ENCODE measurements at places on chromosomes 11 and 22. TPM values are rescaled to one million over a fixed set of nuclear protein-coding genes. Genes with fewer than 3 reads are reported as not detected.

CD3E gene
- total RNA-seq = 5.3 TPM

CDCA5 gene
- 2.2 TPM for total RNA-seq

B4GAT1 gene
- total RNA-seq = 27.6 TPM

OR51M1 gene
- not detected for total RNA-seq

EFCAB6 gene
- 13.2 TPM for total RNA-seq

SAAL1 gene
- total RNA-seq = 9.1 TPM

ZNF280B gene
- 0.97 TPM for total RNA-seq

- peak; percentile 89 for DNase-seq
Observed at GRCh38 chr22:17501679-17502285, 61.5 kb upstream of the SLC25A18 start.

DNA sequence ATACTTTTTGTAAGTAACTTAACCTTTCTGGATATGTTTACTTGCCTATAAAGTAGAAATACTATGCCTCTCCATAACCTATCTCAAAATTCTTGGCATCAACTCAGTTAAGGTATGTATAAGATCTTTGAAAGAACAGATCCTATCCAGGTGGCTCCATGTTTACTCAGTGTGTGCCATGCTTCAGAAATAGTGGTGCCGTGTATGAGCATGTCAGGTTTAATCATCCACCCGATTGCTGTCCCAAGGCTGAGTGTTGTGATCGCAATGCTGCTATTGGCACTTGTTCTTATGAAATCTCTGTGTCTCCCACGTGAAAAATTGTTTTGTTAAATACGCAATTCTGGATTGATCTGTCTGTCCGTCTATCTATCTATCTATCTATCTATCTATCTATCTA is 85.9 kb upstream of the SNX19 start:
- no peak for DNase-seq

DNA sequence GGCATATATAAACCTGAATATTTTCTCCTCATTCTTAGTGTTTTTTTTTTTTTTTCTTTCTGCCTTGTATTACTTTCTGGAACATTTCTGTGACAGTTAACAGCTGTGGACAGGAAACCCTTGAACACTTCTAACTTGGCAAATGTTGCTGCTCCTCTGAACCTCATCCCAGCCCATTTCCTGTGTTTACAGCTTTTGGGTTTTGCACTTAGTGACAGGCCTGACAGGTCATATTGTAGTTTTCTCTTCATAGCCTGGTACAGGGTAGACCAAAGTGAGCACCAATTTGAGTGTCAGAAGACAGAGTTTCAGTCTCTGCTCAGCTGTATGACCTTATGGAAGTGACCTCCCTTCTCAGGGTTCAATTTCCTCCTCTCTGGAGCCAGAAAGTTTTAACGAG is 91.6 kb downstream of the STIM1 start:
- DNase-seq = peak; percentile 99

GRCh38 chr11:120339394-120339890 is 3.2 kb downstream of the ARHGEF12 start:
- peak; percentile 88 for DNase-seq

DNA sequence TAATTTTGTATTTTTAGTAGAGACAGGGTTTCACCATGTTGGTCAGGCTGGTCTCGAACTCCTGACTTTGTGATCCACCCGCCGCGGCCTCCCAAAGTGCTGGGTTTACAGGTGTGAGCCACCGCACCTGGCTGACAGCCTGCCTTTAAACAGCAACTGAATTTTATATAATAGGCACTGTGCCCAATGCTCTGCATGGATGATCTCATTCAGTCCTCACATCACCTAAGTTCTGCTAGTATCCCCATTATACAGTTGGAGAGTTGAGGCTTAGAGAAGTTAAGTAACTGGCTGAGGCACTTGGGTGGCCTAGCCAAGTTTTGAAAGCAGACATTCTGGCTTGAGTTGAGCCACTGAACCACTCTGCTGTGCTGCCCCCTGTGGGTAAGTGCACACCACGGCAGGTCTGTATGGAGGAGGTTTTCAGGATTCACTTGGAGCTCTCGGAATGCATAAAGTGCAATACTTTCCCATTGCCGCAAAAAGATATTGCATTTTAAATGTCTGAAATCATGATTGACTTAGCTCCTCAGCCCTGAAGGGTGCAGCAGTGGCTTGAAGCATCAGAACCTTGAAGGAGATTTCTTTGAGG is 112.4 kb downstream of the LDLRAD3 start:
- peak; percentile 44 for DNase-seq

- DNase-seq = no peak
Observed at GRCh38 chr11:118657238-118657637, 22.2 kb downstream of the TREH start.

DNA sequence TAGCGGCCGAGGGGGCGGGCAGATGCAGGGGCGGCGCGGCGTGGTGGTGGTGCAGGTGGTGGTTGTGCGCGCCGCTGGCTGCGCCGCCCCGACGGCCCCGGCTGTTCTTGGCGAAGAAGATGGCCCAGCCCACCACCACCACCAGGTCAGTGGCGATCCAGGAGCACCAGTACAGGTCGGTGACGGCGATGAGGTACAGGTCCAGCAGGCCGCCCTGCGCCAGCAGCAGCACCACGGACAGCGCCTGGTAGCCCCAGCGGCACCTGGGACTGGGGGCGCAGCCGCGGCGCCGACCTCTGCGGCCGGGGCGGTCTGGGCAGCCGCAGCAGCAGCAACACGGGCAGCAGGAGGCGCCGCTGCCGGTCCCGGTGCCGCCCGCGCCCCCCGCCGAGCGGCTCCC is 879 bp downstream of the TMEM121B start:
- DNase-seq = peak; percentile 72

GRCh38 chr11:112161012-112161411 is 2.9 kb downstream of the IL18 start:
- no peak for DNase-seq

DNA sequence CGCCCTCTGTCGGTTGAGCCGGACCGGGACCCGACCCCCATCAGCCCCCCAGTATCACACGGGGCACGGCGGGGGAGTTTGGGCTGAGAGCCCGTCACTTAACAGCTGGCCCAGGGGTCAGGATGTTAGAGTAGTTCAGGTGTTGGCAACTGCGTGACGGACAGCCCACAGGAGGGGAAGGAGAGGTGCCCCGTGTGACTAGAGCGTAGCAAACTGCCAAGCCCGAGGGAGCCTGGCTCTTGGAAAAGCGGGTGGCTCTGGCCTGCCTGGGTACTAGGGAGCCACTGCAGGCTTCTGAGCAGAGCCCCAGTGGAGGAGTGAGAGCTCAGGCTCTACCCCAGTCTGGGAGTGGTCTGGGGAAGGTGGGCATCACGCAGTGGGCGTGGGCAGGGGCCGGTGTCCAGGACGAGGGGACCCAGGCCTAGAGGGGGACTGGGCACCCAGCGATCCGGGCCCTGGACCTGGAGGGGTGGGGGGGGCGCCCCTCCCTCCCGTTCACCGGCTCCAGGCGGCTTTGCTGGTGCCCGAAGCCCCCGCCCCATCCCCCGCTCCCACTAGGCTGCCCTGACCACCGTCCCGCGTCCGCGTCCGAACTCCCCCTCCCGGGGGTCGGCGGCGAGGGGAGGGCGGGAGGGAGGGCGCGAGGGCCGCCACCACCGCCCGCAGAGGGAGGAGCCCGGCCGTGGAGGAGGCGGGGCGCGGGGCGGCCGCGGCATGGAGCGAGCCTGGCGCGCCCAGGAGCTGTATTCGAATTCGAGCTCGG is 24.4 kb downstream of the SHANK3 start:
- DNase-seq = peak; percentile 29

GRCh38 chr11:120183701-120184141 is 27.1 kb upstream of the OAF start:
- DNase-seq = no peak

DNA sequence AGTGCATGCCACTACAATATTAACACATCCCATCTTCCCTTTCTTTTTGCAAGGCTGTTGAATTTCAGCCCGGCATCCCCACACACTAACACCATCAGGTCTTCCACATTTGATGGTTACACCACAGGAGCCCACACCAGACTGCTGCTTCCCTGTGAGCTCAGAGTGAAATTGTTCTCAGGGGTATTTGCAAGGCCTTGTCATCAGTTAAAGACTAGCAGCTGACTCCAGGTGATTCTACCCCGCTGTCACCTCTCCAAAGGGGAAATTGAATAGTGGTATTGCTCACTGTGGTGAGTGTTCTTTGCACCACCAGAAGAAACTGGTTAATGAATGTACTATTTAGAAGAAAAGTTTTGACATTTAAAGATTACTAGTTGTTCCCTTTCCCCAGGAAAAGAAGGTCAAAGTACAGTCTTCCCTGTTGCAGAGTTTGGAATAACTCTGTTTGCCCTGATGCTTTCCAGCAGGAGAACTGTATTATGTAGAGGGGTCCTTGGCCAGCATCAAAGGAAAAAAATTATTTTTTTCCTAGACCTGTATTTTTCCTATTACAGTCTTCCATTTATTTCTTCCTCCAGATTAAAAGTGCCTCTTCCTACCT is 41.9 kb downstream of the BID start:
- DNase-seq = no peak

DNA sequence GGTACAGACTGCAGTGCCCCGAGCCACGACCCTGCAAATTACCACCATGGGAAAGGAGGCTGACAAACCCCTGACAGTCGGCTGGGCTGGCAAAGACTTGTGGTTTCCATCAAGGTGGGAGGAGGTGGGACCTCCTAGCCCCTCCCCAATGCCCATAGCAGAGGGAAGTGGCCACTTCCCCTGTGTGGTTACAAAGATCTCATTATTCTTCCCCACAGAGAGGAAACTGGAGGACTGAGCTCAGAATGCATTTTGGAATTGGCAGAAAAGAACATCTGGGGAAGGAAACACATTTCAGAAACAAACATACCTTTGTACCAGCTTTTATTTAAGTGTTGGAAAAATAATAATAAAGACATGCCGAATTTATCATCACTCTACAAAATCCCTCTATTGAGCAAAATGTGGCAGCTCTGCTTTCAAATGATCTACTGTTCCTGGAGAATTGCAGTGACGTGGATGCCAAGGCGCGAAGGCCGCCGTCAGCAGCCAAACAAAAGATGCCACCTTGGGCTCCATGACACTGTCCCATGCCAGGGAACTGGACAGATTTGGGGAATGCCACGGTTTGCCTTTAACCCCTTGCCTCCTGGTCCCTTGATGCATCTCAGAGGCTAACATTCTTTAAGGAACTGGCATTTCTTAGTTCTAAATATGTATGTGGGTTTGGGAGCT is 169.6 kb downstream of the CRYBB2 start:
- DNase-seq = no peak

DNA sequence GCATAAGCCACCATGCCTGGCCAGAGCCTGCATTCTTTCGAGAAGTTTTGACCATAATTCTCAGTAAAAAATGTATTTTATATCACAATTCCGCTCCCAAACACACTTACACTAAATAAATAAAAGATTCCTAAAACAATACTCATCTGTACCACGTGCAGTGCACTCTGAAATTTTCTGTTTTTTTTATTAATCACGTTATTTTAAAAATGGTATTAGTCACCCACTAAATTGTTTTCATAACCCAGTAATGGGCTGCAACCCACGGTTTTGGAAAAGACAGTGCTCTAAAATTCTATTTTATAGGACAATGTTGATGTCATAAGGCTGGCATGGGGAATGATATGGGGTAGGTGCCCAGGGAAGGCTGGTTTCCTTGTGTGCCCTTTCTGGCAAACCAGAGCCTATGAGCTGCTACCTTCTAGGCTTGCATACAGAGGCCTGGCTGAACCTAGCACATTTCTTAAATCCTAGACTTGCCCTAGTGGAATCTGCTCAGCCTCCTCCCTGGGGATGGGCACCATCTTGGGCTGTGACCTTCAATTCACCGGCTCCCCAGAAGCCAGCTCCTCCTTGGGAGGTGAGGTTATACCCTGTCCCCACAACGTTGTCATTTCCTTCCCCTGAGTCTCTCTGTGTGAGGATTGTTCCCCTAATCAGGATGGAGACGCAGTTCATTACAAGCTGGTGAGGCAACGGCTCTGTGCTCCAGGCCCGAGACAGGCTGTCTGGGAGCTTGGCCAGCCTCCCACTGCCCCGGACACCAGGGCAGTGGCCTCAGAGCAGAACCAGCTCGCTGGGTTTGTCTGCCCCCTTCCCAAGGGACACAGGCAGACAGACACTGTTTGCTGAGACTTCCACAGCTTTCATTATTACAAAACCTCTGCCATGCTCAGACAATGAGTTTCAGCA is 116.5 kb upstream of the NAV2 start:
- DNase-seq = peak; percentile 37

DNA sequence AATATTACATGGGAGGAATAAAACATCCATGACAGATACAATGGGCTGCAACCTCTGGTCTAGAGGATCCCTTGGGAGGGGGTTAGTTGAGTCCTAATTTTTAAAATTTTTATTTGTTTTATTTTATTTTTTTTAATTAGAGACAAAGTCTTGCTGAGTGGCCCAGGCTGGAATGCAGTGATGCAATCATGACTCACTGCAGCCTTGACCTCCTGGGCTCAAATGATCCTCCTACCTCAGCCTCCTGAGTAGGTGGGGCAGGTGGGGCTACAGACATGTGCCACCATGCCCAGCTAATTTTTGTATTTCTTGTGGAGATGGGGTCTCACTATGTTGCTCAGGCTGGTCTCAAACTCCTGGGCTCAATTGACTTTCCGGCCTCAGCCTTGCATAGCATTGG is 43.1 kb downstream of the FDX1 start:
- no peak for DNase-seq

GRCh38 chr22:48161298-48161697 is 1398.8 kb downstream of the TBC1D22A start:
- peak; percentile 8 for DNase-seq

GRCh38 chr11:59641156-59641555 is 25.6 kb upstream of the OSBP start:
- no peak for DNase-seq

GRCh38 chr22:35205961-35206360 is 51.3 kb upstream of the HMGXB4 start:
- no peak for DNase-seq

GRCh38 chr11:17924713-17925112 is 88.1 kb downstream of the SERGEF start:
- no peak for DNase-seq

- DNase-seq = no peak
Observed at GRCh38 chr22:17929909-17930308, 94.5 kb downstream of the MICAL3 start.

- DNase-seq = no peak
Observed at GRCh38 chr22:36375071-36375980, 12.4 kb downstream of the MYH9 start.

GRCh38 chr11:12642806-12643428 is 31.3 kb upstream of the TEAD1 start:
- no peak for DNase-seq
